Colonic mucosa (tissue), 4 donors: ENCODE measurements at places on chromosomes 2 and 18. TPM values are rescaled to one million over a fixed set of nuclear protein-coding genes. Genes with fewer than 3 reads are reported as not detected.

GAREM1 gene
- total RNA-seq = 15.3 TPM

ANKRD30BL gene
- not detected for total RNA-seq

DNA sequence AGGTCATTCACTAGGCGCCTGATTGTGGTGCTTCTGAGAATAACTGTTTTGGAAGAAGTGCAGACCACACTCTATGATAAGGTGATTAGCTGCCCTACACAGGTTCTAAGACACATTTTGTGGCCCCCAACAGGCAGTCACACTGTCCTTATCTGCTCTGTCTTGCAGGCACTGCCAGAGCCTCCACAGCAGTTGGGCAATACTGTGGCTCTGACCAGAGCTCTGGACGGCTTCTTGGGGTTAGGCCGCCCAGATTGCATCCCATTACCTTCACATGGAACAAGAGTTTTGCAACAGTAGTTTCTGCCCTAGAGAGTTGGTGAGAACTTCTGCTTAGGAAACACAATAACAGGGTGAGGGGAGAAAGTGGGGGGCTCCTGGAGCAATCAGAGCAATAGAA lies 22.7 kb downstream of the RUFY4 start:
- no peak for DNase-seq
- no peak overlapping the region for H3K27ac ChIP-seq
- H3K4me1 ChIP-seq = no peaks in the 10 kb centered on the region

MC5R gene
- not detected for total RNA-seq

DNA sequence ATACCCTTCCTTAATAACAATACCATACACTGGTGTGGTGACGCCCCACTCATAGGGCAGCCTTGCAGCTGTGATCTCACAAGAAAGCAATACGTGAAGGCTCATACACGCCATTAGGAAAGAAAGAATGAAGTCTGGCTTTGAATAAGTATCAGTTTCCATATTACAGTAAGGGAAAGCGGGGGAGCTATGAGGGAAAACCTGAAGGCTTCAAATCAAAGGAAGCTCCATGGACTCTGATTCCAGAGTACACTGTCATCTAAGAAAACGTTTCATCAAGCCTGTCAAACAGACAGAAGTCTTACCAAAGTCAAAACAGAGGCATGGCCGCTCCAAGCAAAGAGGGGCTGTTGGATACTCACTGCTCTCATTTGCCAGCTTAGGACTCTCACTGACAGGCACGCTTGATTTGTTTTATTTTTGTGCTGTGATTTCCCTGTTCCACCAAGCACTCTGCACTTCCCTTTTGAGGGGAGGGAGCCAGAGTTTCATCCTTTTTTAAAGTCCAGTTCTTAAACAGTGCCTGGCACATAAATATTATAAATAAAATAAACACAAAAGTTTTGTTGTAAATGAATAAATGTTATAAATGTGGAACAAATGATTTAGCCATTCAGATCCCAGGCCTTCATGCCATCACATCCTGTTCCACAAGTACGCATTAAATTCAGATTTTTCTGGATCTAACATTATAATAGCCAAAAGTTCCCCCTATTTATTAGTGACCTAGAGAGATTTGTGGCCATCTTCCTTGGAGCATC lies 221.2 kb downstream of the PIEZO2 start:
- DNase-seq = no peak
- no peaks in the 10 kb centered on the region for H3K36me3 ChIP-seq
- H3K27me3 ChIP-seq = no peaks in the 10 kb centered on the region
- no peaks in the 10 kb centered on the region for H3K4me1 ChIP-seq

GRCh38 chr2:60317844-60318243 lies 235.6 kb downstream of the BCL11A start:
- no peak overlapping the region for H3K4me3 ChIP-seq
- H3K36me3 ChIP-seq = no peaks in the 10 kb centered on the region
- no peak overlapping the region for H3K27ac ChIP-seq
- H3K4me1 ChIP-seq = no peaks in the 10 kb centered on the region

GRCh38 chr18:75023473-75023872 lies 185.5 kb downstream of the PTGR3 start:
- no peaks in the 10 kb centered on the region for H3K4me1 ChIP-seq
- H3K4me3 ChIP-seq = no peak overlapping the region
- H3K27me3 ChIP-seq = no peaks in the 10 kb centered on the region
- no peak overlapping the region for H3K27ac ChIP-seq
- no peak for DNase-seq

EIF5B gene
- total RNA-seq = 40.5 TPM

GRCh38 chr18:70059684-70060083 lies 112.0 kb upstream of the CD226 start:
- no peaks in the 10 kb centered on the region for H3K36me3 ChIP-seq
- no peaks in the 10 kb centered on the region for H3K4me1 ChIP-seq
- no peak overlapping the region for H3K4me3 ChIP-seq
- no peak for DNase-seq
- H3K27me3 ChIP-seq = no peaks in the 10 kb centered on the region

GRCh38 chr2:47272905-47273758 lies 118.0 kb upstream of the STPG4 start:
- DNase-seq = no peak
- no peaks in the 10 kb centered on the region for H3K27me3 ChIP-seq
- peaks cover 16% of the 10 kb centered on the region for H3K4me1 ChIP-seq

CHRND gene
- not detected for total RNA-seq

CLEC4F gene
- 0.12 TPM for total RNA-seq

DNA sequence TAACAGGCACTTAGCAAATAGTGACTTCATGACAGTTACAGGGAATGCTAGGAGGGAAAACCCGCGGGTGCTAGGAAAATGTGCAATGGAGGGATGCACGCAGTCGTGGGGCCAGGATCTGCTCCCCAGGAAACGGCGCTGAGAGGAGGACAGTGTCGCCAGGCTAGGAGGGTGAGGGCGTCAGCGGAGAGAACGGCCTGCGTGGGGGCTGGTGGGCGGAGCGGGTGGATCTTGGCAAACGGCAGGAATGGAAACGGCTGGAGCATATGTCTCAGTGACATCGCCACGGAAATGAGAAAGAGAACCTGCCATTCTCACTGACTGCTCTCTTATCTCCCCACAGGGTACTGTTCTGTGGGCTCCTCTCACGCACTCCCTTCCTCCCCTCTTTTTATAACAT lies 478.5 kb upstream of the ID2 start:
- H3K27ac ChIP-seq = no peak overlapping the region
- no peaks in the 10 kb centered on the region for H3K27me3 ChIP-seq
- no peak for DNase-seq
- no peaks in the 10 kb centered on the region for H3K36me3 ChIP-seq

- no peak for DNase-seq
- H3K27me3 ChIP-seq = no peaks in the 10 kb centered on the region
- no peak overlapping the region for H3K4me3 ChIP-seq
- H3K36me3 ChIP-seq = no peaks in the 10 kb centered on the region
- H3K27ac ChIP-seq = no peak overlapping the region
These were observed 46.4 kb downstream of the UXS1 start for GRCh38 chr2:106147665-106148064.

DNA sequence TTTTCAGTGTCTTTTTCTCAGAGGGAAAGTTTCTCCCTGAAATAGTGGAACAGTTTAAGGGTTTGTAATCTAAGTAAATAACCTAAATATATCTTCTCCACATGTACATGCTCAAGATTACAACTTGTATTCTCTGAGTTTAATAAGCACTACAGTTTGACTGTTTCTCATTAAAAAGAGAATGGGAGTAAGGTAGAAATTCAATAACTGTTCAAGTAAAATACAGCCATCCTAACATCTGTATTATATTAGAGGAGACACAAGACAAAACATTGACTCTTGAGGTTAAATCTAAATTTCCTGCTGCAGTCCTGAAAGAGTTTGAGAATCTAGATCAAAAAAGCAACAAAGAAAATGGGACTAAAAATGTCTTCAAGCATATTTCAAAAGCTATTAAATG lies 73.0 kb upstream of the ZNF397 start:
- no peak overlapping the region for H3K27ac ChIP-seq
- no peaks in the 10 kb centered on the region for H3K4me1 ChIP-seq
- no peaks in the 10 kb centered on the region for H3K27me3 ChIP-seq
- no peak overlapping the region for H3K4me3 ChIP-seq

- no peak overlapping the region for H3K4me3 ChIP-seq
- no peaks in the 10 kb centered on the region for H3K27me3 ChIP-seq
- no peak for DNase-seq
- no peak overlapping the region for H3K27ac ChIP-seq
- no peaks in the 10 kb centered on the region for H3K4me1 ChIP-seq
These were observed 10.3 kb downstream of the STAT1 start for GRCh38 chr2:191003405-191004309.

ZRANB3 gene
- 7.8 TPM for total RNA-seq

ALK gene
- total RNA-seq = 0.19 TPM

- H3K4me3 ChIP-seq = no peak overlapping the region
- H3K27ac ChIP-seq = no peak overlapping the region
- H3K4me1 ChIP-seq = no peaks in the 10 kb centered on the region
- no peak for DNase-seq
- no peaks in the 10 kb centered on the region for H3K27me3 ChIP-seq
These were observed 37.6 kb upstream of the CD226 start for GRCh38 chr18:69985239-69985638.

DNA sequence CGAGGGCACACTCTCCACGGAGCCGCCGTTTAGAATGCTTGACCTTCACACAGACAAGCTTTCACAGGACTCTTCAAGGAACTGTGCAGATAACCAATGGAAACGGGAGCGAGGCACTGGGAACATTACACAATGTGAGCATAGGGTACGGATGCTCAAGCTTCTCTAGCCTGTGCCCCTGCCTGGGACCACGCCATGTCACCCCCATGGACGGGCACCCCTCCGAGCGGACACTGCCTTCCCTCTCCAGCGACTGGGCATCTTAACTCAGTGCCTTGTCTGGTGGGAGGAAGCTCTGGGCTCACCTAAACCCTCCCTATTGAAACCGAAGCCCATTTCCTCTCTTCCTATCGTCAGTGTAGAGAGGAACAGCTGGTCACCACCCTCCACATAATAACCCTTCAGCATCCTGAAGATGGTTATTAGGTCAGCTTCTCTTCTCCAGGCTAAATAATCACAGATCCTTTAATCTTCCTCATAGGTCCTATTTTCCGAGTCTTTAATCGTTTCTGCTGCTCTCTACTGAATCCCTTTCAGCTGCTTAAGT lies 626.7 kb downstream of the GALR1 start:
- no peaks in the 10 kb centered on the region for H3K27me3 ChIP-seq
- H3K27ac ChIP-seq = no peak overlapping the region
- no peaks in the 10 kb centered on the region for H3K4me1 ChIP-seq
- H3K4me3 ChIP-seq = no peak overlapping the region
- no peaks in the 10 kb centered on the region for H3K36me3 ChIP-seq

- H3K4me3 ChIP-seq = no peak overlapping the region
- no peak overlapping the region for H3K27ac ChIP-seq
- no peaks in the 10 kb centered on the region for H3K27me3 ChIP-seq
- DNase-seq = no peak
These were observed 104.9 kb downstream of the VWA3B start for GRCh38 chr2:98191883-98192282.

RND3 gene
- 26.8 TPM for total RNA-seq

GRCh38 chr18:37481072-37481471 lies 84.5 kb downstream of the CELF4 start:
- no peak overlapping the region for H3K27ac ChIP-seq
- H3K27me3 ChIP-seq = peaks cover 15% of the 10 kb centered on the region
- H3K4me3 ChIP-seq = no peak overlapping the region
- no peaks in the 10 kb centered on the region for H3K36me3 ChIP-seq

ALKAL2 gene
- 3.3 TPM for total RNA-seq

- H3K36me3 ChIP-seq = no peaks in the 10 kb centered on the region
- no peaks in the 10 kb centered on the region for H3K27me3 ChIP-seq
- no peak overlapping the region for H3K27ac ChIP-seq
These were observed 76.5 kb downstream of the CDCA7 start for GRCh38 chr2:173431191-173431590.

DNA sequence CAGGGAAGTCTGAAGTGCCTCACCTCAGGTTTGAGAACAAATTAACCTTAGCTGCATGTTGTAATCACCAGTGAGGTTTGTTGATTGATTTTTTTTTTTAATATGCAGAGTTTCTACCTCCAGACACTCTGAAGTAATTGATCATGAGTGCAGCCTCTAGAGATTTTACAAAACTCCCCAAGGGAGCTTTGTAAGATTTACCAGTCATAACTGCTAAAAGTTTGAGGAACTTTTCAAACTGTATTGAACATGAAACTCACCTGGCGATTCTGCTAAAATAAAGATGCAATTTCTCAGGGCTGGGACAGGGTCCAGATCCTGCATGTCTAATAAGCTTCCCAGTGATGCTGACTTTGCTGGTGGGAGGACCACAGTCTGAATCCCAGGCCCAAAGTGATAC lies 339.6 kb upstream of the DCC start:
- H3K27me3 ChIP-seq = no peaks in the 10 kb centered on the region
- H3K27ac ChIP-seq = no peak overlapping the region
- H3K4me1 ChIP-seq = no peaks in the 10 kb centered on the region
- H3K4me3 ChIP-seq = no peak overlapping the region
- no peaks in the 10 kb centered on the region for H3K36me3 ChIP-seq
- DNase-seq = no peak

GRCh38 chr2:161217597-161218185 lies 57.5 kb downstream of the TANK start:
- no peaks in the 10 kb centered on the region for H3K4me1 ChIP-seq
- no peak for DNase-seq
- no peaks in the 10 kb centered on the region for H3K36me3 ChIP-seq
- no peaks in the 10 kb centered on the region for H3K27me3 ChIP-seq
- no peak overlapping the region for H3K4me3 ChIP-seq
- H3K27ac ChIP-seq = no peak overlapping the region

SLC14A1 gene
- 0.52 TPM for total RNA-seq

NLRC4 gene
- 0.22 TPM for total RNA-seq

DNA sequence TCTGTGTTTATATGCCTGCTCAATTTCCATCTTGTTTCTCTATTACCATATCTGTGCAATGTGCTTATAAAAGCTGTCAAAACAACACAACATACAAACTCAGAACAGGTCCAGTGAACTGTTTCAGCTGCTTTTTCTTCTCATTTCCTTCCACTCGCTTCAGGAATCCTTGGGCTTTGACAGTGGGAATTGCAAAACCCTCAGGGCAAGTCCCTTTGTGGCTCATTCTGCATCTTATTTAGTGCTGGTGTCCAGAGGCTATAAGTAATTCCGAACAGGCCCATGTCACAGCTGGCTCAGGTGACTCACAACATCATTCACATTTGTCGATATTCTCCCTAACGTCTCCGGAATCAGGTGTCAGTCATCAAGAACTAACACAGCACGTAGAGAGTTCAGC lies 309.9 kb upstream of the ZNF521 start:
- H3K27me3 ChIP-seq = no peaks in the 10 kb centered on the region
- H3K36me3 ChIP-seq = no peaks in the 10 kb centered on the region
- no peak overlapping the region for H3K4me3 ChIP-seq

- no peak overlapping the region for H3K4me3 ChIP-seq
- H3K36me3 ChIP-seq = no peaks in the 10 kb centered on the region
- peak overlapping the region; percentile 69 for H3K27ac ChIP-seq
- no peaks in the 10 kb centered on the region for H3K4me1 ChIP-seq
- H3K27me3 ChIP-seq = no peaks in the 10 kb centered on the region
These were observed 417.5 kb downstream of the NUP35 start for GRCh38 chr2:183541766-183542165.

DNA sequence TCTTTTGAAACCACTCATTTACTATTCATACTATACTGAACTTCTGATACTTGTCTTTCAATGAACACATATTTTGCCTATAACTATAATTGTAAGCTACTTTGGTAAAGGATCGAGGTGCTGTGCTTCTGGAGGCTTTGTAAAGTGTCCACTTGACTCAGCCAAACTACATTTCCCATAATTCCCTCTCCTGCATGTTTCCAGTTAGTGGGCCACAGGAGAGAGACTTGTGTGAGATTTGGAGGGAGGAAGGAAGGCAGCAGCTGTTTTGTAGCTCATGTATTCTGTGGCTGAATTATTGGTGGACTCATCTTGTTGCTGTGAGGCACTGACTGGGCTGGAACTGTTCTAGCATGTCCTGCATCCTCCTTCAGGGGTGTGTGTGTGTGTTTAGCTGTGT lies 328.8 kb downstream of the ARL6IP6 start:
- no peaks in the 10 kb centered on the region for H3K4me1 ChIP-seq
- no peak overlapping the region for H3K27ac ChIP-seq
- H3K36me3 ChIP-seq = no peaks in the 10 kb centered on the region
- no peaks in the 10 kb centered on the region for H3K27me3 ChIP-seq
